ENCODE measurements at places on chromosomes 2 and 18.

DNA sequence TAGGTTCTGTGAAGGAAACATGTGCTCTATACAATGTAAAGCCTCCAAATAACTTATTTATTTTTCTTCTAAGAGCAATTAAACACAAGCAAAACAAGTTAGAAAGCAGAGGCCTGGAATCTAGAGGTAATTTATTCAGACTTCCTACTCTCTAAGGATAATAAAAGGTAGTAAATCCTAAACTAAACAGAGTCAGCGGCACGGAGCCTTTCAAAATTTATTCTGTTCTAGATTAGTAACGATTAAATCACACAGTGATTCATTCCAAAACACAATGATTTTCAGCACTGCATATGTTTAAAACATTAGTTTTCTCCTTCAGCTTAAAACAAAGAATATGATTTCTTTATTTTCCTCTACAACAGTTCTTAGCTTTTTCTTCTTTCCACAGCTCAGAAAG, 160.9 kb downstream of the FBXO15 start:
- DNase-seq, result no peak

- no peak for DNase-seq
These were observed 32.7 kb downstream of the SIX3 start for GRCh38 chr2:44974064-44974715.

DNA sequence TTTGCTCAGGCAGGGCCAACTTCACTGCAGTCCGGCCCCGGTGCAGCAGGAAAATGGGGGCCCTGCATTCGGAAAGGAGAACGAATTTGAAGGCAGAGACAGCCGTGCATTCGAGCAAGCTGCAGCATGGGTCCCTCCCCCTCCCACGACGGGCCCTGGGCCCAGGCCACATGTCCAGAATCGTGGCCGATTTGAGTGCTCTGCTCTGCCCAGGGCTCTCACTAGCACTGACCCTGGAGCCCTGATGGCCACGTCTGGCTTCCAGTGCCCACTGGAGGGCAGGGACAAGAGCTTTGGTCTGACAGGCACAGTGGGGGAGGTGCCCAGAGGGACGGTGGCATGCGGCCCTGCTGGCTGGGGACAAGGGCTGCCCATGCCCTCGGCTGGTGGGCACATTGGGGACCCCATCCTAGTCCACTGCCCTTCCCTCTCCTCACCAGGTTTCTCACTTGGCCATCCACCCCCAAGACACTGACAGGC, 14.4 kb upstream of the KLHL30 start:
- no peak for DNase-seq

DNA sequence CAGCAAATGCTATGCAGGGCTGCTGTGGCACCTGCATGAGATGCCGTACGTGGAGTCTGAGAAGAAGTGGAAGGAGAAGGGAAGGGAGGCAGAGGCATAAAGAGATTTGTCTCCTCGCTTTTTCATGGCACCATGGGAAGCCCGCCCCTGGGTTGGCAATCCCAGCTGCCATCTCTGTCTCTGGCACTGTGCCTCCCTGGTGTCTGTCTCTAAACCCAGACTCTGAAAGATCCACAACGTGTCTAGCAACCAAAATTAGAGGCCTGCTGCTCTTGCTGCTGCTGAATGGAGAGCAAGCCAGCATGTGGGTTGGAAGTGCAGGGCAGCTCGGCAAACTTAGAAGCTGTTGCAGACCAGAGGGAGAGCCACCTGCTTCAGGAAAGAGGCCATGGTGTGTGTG, 53.1 kb downstream of the INO80C start:
- DNase-seq, result no peak

GRCh38 chr2:10256031-10256514, 46.6 kb upstream of the HPCAL1 start:
- DNase-seq, result no peak

GRCh38 chr2:124816007-124816406, 790.9 kb downstream of the CNTNAP5 start:
- DNase-seq, result no peak

DNA sequence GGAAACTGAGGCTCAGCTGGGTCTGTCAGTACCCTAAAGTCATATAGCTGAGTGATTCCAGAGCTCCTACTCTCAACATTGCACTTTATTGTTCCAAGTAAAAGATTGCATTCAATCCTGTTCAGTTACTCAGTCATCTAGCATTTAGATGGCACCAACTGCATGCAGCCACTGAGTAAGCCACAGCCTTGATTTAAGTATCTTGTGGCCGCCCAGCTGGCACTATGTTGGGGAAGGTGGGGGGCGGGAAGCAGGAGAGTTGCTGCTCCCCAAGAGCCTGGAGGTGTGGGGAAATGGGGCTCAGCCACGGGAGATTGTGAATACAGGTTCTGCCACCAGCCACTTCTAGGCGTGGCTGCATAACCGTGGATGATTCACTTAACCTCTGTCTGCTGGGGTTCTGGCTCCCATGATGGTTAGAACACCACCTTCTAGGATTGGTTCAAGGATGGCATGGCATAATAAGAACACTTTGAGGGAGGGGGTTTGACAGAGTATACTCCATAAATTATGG, 17.1 kb downstream of the ZFP36L2 start:
- DNase-seq, result no peak

- DNase-seq, result no peak
These were observed 123.6 kb upstream of the EPB41L3 start for GRCh38 chr18:5667356-5667755.

- DNase-seq, result no peak
These were observed 298.8 kb downstream of the ZNF407 start for GRCh38 chr18:74896390-74896991.

GRCh38 chr2:201118961-201119854, 3.2 kb downstream of the CFLAR start:
- DNase-seq, result no peak

DNA sequence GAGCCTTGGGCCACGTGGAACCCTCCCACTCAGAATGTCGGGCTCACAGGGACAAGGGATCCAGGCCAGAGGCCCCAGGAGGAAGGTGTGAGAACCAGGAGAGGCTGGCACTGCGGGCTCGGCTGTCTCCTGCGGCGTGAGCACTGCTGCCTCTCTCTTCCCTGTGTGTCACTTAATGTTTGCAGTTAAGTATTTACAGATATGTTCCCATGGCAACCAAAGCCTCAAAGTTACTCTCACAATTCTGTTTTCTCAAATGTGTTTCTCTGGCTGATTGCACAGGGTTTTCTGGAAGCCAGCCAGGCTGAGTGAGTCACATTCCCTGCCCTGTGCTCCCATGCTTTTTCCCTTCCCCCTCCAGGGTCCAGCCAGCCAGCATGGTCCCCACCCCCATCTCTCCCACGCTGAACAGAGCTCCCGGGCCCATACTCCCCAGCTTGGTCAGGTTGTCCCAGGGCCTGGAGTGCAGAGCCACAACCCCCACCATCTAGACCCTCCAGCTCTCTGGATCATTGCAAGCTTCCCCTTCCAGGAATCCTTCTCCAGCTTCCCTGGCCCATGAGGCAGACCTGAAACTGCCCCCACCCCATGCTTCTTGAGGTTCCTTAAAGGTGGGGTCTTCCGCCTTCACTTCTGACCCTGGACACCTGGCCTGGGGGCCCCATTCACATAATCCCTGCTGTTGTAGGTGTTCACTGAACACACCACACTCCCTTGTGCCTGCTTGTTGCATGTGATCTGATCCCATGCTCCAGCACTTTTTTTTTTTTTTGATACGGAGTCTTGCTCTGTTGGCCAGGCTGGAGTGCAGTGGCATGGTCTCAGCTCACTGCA, 265.9 kb downstream of the CELF4 start:
- peak; percentile 94 for DNase-seq

DNA sequence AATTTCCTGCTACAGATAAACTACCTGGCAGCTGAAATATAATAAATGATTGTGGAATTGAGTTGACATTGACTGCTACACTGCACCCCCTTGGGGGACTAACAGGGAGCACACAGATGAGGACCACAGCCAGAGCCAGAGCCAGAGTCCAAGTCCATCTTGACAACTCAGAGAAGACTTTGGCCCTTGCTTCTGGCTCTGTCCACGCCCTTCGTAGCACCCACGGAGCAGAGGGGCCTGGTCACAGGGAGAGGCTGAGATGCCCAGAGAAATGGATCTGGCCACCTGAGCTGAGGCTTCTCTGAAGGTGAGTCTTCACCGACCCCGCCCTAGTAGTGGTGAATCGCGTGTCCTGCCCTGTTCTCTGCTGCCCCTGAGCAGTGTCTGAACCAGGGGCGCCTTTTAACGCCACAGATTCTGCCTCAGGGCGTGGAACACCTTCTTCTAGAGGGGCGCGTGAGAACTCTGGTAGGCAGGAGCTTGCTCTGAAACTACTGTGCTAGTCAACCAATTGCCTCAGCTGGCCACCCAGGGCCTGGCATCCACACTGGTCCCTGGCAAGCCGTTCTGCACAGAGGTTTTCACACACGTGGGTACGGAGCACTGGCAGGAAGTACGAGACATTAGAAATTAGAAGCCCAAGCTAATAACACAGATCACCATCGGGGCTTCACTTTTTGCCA, 35.7 kb upstream of the MAT2A start:
- no peak for DNase-seq

DNA sequence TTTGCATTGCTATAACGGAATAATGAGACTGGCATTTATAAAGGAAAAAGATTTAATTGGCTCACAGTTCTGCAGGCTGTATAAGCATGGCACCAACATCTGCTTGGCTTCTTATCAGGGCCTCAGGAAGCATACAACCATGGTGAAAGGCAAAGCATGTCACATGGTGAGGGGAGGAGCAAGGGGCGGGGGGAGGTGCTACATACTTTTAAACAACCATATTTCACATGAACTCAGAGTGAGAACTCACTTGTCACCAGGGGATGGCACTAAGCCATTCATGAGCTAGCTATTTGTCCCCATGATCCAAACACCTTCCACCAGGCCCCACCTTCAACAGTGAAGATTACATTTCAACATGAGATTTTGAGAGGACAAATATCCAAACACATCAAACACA, 188.7 kb downstream of the MBD5 start:
- DNase-seq, result no peak

- DNase-seq, result no peak
These were observed 392.8 kb upstream of the ACVR2A start for GRCh38 chr2:147451902-147452515.

GRCh38 chr2:216657086-216657855, 24.1 kb downstream of the IGFBP2 start:
- no peak for DNase-seq

DNA sequence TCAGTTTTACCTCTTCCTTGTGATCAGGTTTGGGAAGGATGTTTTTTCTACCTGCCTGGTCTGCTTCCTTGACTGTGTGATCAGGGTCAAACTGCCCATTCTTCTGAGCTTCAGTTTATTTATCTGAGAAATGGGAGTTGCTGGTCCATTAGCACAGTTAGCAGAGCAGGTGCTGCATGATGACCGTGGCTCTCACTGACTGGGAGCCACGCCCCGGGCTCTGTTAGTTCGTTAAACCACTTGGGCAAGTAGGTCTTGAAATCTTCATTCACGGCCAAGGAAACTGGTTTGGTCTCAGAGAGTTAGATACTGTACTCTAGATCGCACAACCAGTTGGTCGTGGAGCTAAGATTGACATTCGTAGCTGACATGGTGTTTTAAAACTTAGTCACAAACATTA, 41.7 kb downstream of the INPP5D start:
- no peak for DNase-seq

DNA sequence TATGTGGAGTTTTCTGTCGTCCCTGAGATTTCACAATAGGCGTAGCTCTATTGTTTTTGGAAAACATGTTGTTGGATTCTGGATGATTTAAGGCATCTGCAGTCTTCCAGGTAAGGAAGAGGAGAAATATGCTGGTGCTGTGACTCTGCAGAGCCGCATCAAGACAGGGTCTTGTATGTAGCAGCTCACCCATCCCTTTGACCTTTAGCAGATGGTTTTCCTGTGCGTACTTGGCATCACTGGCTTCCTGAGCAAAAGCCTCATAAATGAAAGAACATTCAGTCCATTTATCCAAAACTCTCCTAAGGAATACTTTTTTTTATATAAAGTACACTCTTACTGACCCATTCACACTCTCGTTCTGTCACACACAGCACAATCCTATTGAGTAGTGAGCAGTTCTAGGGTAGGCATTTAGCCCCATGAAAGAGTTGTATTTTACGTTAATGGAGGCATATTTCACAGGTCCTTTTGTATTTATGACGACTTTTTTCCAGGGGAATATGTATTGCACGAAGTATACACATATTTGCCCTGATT, 443.9 kb downstream of the STK39 start:
- no peak for DNase-seq

DNA sequence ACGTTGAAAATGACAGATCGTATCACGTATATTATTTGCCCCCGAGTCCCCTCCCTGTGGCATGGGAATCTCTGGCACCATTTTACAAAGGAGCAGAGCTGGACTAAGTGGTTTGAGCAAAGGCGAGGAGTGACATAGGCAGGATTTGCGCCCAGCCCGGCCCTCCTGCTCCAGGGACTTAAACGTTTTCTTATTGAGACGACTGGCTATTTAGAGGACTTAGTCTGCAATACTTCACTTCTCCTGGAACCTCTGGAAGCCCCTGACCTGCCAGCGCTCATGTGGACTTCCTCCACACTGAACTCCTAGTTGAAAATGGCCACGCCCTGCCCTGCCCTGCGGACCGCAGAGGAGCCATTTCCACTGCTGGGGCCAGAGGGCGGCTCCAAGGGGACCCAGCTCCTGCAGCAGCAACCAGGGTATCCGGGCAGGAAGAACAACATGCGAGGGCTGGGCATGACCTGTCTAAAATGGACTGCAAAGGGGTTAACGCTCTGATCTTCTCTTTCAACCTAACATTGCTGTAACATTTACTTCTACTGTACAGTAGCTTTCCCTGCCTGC, 690.7 kb downstream of the LRP1B start:
- no peak for DNase-seq

GRCh38 chr2:150046810-150047209, 440.7 kb downstream of the RND3 start:
- no peak for DNase-seq

- no peak for DNase-seq
These were observed 429.1 kb downstream of the CBLN2 start for GRCh38 chr18:72114801-72115594.

DNA sequence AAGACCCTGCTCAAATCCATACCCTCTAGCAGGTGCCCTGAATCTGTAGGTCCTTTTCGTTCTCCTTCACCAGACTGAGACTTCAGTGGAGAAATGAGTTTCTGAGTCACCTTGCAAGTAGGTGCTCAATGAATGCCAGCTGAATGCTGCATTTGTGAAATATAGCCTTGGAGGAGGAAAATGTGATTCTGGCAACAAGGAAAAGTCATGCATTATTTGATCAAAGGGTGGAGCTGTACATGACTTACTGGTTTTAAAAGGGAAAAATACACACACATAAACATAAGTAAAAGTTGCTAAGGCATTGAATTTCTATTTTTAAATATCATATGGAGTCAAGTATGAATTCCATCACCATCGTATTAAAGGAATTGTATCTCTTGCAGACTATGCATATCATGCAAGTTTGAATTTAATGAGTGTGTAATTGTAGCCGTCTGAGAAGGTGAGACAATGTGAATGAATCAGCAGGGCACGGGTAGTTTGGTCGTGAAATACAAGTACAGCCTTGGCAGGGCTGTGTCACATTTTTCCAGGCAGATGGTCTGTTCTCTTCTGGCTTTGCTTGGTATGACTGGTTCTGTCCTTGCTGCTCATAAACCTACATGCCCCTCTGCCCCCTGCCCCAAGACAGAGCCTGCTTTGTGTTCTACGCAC, 160.8 kb downstream of the COL6A3 start:
- no peak for DNase-seq
